Mucosa of descending colon (tissue), 3 donors: ENCODE measurements at places on chromosomes 5 and 9.

- no peak for DNase-seq
Measured at GRCh38 chr5:5116956-5117355, 23.2 kb upstream of the ADAMTS16 start.

- DNase-seq, result no peak
Measured at GRCh38 chr5:66242050-66242715, 98.1 kb downstream of the SREK1 start.

GRCh38 chr5:11878814-11879213, 25.4 kb downstream of the CTNND2 start:
- no peak for DNase-seq

- DNase-seq, result no peak
Measured at GRCh38 chr5:112628214-112628980, 109.3 kb upstream of the APC start.

DNA sequence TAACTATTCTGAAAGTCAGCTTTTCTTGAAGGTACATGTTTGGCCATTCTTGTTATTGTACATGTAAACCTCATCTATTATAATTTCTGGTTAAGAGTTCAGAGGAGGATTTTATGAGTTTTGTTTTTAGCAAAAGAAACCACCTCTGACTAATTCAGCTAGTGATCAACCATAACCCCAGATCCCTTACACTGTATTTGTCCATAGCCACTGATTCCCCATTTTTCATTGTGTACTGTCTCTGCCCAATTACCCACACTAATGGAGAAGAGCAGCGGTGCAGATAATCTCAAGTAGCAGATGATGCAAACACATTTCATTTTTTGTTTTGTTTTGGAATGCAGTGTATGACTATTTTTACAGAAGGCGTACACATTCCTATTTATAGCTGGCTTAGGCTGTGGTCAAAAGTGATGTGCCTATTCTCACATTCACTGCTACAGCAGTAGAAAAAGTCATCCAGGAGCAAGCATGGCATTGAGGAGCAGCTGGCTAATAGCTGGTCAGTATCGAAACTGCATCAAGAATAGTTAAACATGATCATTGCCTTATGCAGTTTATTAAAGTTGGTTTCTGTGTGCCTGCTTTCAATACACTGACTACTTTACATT, 988.3 kb downstream of the DTWD2 start:
- DNase-seq, result no peak
